ENCODE measurements at places on chromosomes 3 and 15. TPM values are rescaled to one million over a fixed set of nuclear protein-coding genes. Genes with fewer than 3 reads are reported as not detected.

TRAT1 gene
- total RNA-seq = 0.13 TPM

DNA sequence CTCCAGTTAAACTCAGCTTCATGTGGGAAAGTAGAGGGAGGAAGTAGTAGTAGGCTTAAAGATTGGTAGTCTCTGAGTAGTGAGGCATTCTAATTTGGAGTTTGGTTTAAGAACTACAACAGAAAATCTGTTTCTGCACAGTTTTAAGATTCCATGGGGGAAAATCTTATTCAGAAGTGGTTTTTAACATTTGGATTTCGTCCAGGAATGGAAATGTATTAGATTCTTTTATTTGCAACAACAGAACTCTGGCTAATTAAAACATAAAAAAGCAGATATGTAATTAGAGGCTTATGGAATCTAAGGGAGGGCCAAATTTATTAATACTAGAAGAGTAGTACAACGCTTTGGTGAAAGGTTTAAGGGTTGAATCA, 36.0 kb downstream of the NECTIN3 start:
- DNase-seq = no peak

DNA sequence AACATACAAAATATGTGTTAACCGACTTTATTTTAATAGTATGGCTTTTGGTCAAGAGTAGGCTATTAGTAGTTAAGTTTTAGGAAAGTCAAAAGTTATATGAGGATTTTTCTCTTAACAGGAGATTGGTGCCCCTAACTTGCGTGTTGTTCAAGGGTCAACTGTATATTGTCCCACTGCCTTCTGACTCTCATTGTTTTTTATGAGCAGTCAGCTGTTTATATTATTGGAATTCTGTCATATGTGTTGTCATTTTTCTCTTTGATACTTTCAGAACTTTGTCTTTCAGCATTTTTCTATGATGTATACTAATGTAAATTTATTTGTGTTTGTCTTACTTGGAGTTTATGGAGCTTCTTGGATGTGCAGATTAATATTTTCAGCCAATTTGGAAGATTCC, 142.1 kb upstream of the CMC1 start:
- no peak for DNase-seq

PDE8A gene
- total RNA-seq = 33.1 TPM

GRCh38 chr3:38636464-38636863, 13.0 kb downstream of the SCN5A start:
- DNase-seq = no peak

DNA sequence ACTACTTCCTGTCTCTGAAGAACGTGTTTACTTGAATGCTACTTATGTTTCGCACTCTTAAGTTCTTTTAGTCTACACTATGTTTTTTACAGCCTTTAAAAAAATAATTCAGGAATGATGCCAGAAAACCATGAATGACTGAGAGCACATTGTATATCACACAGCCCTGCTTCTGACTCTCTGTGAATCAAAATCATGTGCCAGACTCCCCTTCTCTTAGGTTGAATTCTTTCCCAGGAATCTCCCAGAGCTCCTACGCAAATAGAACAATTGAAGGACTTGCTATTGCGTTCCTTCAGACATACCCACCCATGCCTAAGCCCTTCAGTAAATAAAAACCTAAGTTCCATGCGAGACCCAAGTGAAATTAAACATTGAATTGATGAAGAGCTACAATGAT, 782.0 kb upstream of the ALCAM start:
- DNase-seq = no peak

MCF2L2 gene
- total RNA-seq = 0.13 TPM

- no peak for DNase-seq
These were observed 248.5 kb downstream of the TLE3 start for GRCh38 chr15:69849232-69849610.

DNA sequence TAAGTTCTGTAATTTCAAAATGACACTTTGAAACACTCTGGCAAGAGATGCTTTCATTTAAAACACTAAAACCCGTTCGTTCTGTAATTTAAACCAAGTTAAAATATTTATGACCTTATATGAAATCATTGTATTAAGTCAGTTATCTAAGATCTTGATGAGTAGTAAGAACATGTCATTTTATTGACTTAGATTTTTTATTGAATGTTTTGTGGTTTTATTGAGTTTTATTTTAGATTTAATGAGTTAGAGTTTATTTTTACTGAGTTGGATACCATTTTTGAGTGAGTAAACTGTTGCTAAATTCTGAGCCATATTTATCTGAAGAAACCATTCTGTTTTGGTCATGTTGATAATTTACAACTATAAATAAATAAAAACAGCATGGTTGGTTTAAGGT, 94.3 kb downstream of the PPARG start:
- no peak for DNase-seq

KLF15 gene
- 105 TPM for total RNA-seq

GRCh38 chr3:112459750-112460149, 39.5 kb downstream of the BTLA start:
- DNase-seq = no peak

DNA sequence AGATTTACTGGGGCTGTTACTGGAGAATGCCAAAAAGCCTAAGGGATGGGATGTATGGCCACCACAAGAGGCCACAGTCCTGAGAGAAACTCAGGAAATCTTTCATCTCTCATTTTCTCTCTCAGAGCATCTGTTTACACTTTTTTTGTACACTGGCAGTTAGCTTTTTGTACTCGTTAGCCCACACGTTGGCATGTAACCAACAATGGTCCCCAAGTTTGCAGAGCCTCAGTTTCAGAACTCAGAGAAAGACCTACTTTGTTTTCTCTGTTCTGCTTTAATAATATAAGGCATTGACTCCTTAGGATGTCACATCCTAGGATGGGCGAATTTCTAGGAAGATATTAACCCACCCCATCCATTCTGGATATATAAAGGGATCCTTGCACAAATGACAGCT, 183.5 kb downstream of the SUCNR1 start:
- no peak for DNase-seq

DNA sequence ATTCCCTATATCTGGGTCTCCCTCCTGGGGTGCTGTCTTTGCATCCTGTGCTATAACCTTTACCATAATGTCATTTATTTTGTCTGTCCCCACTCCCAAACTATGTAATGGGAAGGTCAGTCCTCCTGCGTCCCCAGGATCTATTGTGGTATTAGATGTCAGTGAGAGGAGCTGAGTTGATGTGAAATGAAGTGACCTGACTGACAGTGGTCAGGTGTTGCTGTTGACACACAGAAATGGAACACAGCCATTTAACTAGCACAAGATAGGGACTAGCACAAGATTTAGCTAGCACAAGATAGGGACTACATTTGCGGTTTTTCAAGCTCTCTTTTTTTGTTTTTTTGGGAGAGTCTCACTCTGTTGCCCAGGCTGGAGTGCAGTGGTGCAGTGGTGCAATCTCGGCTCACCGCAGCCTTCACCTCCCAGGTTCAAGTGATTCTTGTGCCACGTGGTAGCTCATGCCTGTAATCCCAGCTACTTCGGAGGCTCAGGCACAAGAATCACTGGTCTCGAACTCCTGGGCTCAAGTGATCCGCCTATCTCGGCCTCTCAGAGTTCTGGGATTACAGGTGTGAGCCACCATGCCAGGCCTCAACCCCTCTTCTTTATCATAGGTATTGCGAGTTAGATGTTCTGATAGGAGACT, 5.2 kb downstream of the NGRN start:
- no peak for DNase-seq

SLC24A5 gene
- total RNA-seq = not detected

SPTSSB gene
- total RNA-seq = 0.18 TPM

TGM5 gene
- total RNA-seq = not detected

DNA sequence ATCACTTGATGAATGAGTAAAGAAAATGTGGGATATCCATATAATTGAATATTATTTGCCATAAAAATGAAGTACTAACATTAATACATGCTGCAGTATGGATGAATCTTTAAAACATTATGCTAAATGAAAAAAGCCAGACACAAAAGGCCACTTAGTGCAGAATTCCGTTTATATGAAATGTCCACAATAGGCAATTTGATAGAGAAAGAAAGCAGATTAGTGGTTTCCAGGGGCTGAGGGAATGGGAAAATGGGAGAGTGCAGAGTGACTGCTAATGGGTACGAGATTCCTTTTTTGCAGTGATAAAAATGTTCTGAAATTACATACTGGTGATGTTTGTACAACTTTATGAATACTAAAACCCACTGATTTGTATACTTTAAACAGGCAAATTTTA, 126.7 kb downstream of the FRMD5 start:
- DNase-seq = no peak

DNA sequence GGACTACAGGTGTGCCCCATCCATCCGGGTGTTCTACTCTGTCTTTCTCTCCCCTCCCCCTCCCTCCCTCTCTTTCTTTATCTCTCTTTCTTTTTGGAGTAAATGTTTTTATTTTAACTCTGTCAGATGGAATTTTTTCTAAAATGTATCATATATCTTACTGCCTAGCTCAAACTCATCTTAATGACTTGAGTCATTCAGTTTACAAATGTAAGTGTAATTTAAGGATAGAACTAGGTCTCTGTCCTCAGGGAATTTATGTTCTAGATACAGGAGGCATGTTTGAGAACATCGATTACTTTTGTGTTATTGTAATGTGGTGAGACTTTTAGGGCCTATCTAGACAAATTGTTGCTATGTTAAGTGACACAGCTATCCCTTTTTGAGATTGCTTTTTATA, 3.5 kb downstream of the TBC1D23 start:
- no peak for DNase-seq

GRCh38 chr15:79592126-79592525, 160.0 kb downstream of the MINAR1 start:
- DNase-seq = no peak

- DNase-seq = no peak
These were observed 10.6 kb downstream of the WNT5A start for GRCh38 chr3:55476515-55476914.

GRCh38 chr15:47422881-47423665, 294.2 kb upstream of the SEMA6D start:
- DNase-seq = no peak

DNA sequence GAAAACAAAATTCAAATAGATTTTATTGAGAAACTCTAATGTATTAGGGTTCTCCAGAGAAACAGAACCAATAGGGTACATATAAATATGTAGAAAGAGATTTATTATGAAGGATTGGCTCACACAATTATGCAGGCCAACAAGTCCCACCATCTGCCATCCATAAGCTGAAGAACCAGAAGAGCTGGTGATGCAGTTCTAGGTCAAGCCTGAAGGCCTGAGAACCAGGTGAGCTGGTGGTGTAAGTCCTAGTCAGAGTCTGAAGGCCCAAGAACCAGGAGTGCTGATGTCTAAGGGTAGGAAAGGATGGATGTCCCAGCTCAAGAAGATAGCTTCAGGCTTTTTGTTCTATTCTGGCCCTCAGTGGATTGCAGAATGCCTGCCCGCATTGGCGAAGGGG, 2.6 kb upstream of the NFKBIZ start:
- DNase-seq = no peak

DNA sequence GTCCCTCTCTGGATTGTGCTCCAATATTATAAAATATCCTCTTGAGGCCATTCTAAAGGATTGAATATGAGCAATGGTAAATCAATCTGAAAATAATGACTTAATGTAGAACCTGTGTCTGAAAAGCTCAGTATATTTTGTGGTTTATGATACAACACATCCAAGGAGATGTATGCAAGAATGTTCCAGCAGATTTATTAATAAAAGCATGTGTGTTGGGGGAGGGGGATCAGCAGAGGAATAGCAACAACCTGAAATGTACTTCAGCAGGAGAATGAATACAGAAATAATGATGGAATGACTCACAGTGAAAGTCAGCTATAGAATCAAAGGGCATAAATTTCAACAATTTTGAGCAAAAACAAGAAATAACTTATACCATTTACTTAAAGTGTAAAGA, 56.7 kb upstream of the NUDT16 start:
- DNase-seq = no peak

STRIT1 gene
- total RNA-seq = not detected

FEZF2 gene
- total RNA-seq = not detected

GSK3B gene
- total RNA-seq = 12.7 TPM

GRCh38 chr15:87805117-87805820, 451.3 kb downstream of the NTRK3 start:
- no peak for DNase-seq

- no peak for DNase-seq
These were observed 858.5 kb upstream of the CFAP20DC start for GRCh38 chr3:59908280-59908679.

Data from left lobe of liver (tissue), 2 donors.